Fibroblast of skin of abdomen (primary cell): ENCODE measurements at places on chromosomes 16 and 17.

GRCh38 chr16:67028167-67028695, 718 bp upstream of the CBFB start:
- DNase-seq = no peak

DNA sequence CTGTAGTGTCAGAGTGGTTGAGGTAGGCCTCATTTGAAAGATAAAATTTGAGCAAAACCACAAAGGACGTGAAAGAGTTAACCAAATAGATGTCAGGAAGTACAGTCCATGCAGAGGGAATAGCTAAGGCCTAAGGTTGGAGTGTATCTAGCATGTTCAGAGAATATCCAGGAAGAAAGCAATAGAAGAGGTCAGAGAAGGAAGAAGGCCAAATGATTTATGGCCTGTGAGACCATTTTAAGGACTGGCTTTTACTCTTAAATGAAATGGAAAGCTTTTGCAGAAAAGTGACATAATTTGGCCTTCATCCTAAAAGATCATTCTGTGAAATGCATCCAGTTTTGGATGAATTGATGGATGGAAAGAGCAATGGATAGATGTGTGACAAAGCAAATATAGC, 116.5 kb downstream of the NLK start:
- no peak for DNase-seq

GRCh38 chr17:47204722-47205418, 4.3 kb upstream of the MYL4 start:
- DNase-seq = peak; percentile 48

DNA sequence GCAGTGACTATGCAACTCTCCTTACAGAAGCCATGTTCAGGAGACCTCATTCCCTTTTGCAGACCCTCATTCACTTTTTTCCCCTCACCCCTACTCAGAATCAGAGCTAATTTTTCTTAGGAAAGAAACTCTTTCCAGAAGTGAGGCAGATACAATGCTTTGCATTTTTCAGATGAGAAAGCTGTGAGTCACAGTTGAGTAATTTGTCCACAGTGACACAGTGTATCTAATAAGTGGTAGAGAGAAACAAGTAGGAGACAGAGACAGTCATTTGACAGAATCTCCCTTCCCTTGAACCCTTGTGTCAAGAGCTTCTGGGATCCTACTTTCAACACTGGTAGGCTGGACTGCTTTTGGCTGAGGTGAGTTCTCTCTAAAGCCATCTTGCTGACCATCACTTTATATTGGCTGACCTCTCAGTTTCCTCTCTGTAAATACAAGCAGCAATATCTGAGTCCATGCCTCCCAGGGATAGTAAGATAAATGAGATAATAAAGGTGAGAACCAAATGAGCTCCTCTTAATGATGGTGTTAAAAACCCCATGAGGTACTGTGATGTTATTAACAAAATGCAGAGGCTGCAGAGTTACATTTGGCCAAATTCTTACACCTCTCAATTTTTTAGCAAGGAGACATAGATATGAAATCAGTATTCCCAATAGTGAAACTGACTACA, 130.8 kb downstream of the CA10 start:
- DNase-seq = peak; percentile 78

DNA sequence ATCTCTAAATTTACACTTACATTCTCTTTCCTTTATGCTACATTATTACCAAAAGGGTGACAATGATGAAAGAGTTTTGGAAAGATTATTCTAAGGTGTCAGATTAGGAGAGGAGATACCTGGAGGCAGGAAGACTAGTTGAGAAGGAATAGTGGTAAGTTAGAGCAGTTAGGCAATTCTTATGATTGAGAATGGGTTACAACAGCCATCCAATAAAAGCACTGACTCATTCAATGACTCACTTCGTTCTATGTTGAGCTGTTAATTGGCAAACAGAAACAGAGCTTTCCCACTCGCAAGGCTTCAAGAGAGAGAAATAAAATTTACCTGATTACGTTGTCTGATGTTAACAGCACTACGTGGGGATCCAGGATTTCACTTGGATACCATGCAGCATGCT, 5.8 kb downstream of the NUP88 start:
- peak; percentile 87 for DNase-seq

DNA sequence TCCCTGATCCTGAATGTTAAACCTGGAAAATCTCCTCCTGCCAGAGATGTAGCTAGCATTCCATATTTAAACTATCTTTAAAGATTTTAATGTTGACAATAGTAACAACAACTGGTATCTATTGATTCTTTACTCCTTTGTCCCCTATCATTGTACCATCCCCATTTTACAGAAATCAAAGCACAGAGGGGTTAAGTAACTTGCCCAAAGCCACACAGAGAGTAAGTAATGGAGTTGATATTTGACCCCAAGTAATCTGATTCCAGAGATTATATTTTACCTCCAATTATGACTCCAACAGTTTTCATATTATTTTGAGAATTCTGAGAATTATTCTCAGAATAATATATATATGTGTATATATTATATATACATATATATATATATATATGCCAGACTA, 37.7 kb upstream of the RGS9 start:
- no peak for DNase-seq

- no peak for DNase-seq
These were observed 12.7 kb upstream of the SPAG9 start for GRCh38 chr17:51133365-51133764.

DNA sequence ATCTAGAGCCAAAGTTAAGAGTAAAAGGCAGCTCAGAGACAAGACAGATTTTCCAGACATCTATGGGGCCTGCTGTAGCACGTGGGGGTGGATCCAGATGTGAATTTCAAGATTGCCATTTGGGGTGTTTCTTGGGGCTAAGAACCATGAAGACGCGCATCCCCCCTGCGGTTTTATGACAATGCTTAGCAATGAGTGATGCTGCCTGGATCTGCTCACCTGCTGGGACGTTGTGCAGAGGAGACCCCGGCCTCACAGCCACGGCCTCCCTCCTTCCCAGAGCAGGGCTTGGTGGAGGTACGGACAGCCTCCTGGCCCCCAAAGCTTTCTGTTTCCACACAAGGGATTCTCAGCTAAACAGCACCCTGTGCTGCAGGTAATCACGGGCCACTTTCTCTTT, 151.5 kb upstream of the DYNLRB2 start:
- DNase-seq = no peak

GRCh38 chr16:4913774-4914525, 23.0 kb downstream of the PPL start:
- DNase-seq = no peak

GRCh38 chr17:64335486-64335885, 55.2 kb downstream of the PECAM1 start:
- no peak for DNase-seq

GRCh38 chr16:1850981-1851380, 21.0 kb downstream of the MEIOB start:
- no peak for DNase-seq

DNA sequence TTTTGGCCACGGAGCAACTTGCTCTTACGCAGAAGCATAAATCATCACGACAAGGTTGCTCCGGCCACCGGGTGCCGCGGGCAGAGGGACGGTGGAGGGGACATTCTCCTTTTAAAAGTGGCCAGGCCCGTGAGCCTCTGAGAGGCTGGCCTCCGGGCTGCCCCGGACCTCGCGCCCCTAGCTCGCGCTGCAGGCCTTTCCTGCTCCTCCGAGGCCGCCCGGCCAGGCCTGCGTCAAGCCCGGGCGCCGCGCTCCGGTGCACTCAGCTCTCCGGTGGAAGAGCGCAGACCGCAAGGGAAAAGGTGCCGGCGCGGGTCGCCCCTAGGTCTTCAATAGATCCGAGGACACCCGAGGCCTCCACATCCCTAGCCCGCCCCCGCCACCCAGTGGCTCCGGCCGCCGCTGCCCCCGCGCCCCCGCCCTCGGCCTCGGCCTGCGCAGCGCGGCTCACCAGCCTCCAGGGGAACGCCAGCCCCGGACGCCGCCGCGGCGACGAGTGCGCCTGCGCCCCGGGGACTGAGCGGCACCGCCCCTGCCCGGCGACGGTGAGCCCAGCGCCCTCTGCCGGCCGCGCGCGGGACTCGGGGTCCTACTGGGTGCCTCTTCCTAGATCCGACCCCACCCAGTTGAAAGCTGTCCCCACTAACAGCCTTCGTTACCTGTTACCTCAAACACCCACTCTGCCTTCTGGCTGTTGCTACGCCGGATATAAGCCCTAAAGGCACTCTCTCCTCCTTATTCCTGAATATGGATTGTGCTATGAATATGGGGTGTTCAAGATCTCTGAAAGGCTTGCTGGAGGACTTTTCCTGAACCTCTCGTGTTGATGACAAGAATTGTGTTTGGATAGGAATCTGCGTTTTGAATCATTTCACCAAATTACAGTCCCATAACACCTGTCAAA, at the start of gene LYRM9:
Gene LYRM9 (minus strand): TSS at position 500 of the 904 bp plus-strand sequence. CDS start 10,671 bp downstream, outside the sequence.
- DNase-seq = peak; percentile 85

DNA sequence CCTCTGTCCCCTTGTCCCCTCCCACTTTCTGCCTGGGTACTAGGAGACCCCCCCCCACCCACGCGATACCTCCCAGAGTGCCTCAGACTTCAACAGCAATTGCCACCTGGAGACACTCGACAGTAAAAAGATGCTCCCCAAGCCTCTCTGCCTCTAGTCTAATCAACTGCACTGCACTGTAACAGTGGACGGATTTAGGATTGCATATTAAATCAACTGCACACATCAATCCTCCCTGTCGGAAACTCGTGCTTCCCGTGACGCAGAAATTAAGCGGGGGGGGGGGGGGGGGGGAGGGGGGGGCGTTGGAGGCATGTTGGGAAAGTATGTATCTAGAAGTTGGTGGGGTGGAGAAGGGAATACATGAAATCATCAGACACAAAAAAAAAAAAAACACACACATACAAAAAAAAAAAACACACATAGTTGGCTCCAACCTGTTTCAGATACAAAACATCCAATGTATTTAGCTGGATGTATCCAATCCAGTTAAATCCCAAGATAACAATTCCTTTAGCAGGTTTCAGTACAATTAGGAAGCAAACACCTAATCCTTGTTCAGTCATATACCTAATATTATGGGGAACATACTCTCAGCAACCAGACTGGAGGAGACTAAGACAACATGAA, 29.7 kb downstream of the FAM222B start:
- peak; percentile 53 for DNase-seq

- no peak for DNase-seq
These were observed 101.5 kb upstream of the CNTNAP4 start for GRCh38 chr16:76175718-76176117.

GRCh38 chr17:79960788-79961522, 74.7 kb downstream of the TBC1D16 start:
- no peak for DNase-seq

DNA sequence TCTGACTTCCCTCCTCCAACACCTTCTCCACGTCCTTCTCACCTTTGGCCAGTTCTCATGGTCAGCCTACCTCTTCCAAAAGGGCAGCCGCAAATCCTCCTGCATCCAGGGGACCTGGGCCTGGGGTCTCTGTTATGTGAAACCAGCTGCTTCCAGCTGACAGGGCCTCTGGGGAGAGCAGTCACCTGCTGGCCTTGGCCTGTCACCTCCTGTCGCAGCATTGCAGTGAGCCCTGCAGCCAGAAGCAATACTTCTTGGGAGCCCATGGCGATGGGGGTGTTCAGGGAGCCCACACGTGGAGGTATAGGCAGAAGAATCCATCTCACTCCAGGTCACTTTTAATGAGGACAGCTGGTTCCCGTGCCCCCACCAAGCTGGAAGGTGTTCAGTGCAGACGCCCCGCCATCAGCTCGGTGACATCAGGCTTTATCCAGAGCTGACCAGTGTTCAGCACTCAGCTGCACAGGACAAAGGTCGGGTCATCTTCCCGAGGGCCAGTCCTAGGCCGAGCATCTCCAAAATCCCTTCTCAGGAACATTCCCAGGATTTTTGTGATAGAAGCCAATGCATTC, 1.7 kb upstream of the SLC47A2 start:
- no peak for DNase-seq

DNA sequence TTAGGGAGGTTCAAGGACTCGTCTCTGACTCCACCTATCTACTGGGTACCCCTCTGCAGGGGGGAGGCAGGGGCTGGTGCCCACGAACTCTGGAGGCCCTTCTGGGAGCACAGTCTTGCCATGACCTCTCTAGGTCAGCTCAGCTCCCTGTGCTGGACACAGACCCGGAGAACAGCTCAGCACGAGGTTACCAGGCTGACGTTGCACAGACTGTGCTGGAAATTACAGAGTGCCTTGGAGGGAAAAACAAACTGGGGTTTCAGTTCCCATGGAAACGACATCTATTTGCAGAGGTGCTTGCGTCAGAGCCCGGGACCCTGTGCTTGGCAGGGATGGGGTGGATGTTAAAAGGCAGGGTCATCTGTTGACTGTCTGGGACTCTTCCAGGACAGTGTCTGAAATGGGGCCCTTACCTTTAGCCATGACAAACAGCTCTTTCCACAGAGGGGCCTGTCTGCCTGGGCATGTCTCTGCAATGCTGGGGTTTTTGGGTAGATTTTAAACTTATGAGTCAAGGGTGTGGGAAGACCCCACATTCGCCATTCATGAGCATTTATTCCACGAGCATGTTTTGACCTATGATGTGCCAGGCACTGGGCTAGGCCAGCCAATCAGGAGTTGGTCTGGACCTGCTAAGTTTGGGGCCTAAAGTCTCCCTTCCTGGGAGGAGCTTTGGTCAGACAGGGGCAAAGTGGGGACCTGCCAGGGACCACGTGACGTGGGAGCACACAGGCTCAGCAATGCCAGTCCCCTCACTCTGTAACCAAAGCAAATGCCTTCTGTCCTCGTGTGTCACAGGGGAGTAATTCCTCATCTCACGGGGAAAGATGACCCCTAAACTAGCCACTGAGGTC, 22.5 kb downstream of the CCR7 start:
- DNase-seq = peak; percentile 86

GRCh38 chr16:89134269-89134668, 37.3 kb upstream of the CDH15 start:
- DNase-seq = no peak
